Stimulated activated CD8-positive, alpha-beta memory T cell treated with anti-CD3 and anti-CD28 coated beads, Interleukin-2, amount 100 ng/mL, for 1 hour (primary cell): ENCODE measurements at places on chromosomes 1 and 21.

DNA sequence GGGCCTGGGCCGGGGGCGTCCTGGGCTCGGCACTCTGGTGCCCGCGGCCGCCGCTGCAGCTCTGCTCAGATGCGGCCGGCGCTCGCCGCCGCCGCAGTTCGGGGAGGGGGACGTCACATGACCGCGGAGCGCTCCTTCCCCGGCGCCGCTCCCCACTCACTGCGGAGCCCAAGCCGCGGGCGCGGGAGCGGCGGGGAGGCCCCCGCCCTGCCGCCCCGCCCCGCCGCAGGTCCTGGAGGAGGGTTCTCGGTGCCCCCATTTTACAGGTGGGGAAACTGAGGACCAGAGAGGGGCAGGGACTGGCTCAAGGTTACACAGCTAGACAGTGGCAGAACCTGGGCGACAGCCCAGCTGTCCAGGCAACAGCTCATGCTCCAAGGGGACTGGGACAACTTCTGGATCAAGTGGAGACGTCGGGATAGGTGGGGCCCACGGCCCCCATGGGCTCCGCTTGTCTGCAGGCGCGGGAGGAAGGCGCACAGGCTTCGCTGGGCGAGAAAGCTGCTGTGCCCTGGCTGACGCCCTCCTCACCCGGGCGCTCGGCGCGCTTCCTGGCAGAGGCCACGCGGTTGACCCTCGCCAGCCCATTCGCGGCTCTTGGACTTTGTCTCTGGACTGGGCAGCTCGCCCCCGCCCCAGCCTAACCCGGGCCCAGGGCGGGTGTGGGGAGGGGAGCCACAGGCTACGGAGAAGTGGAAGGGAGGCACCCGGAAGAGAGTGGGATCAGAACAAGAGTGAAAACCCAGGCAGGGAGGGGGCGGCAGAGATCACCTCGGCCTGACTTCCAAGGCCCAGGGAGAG, at the start of gene RAP1GAP:
TSS of gene RAP1GAP (minus strand) at position 100 of the 801 bp plus-strand sequence. CDS start 49,325 bp downstream, outside the sequence.
- no peak for DNase-seq

DNA sequence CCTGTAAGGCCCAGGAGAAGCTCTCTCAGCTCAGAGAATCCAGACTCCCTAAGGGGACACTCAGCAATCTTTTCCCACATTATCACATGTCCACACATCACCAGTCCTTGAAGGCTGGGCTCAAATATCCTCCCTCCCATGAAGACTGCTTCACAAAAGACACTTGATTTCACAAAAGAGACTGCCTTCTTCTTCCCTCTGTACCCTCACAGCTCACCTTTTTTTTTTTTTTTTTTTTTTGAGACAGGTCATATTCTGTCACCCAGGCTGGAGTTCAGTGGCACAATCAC, 1.5 kb downstream of the CD58 start:
- DNase-seq = no peak

GRCh38 chr1:82901561-82901960, 1097.4 kb downstream of the TTLL7 start:
- DNase-seq = no peak

GRCh38 chr1:204278958-204279357, 65.2 kb upstream of the GOLT1A start:
- DNase-seq = no peak

- DNase-seq = no peak
Measured at GRCh38 chr1:233549404-233549803, 64.5 kb upstream of the KCNK1 start.

GRCh38 chr1:115543247-115543646, 98.5 kb upstream of the VANGL1 start:
- no peak for DNase-seq

GRCh38 chr1:181250038-181250437, 161.5 kb downstream of the IER5 start:
- no peak for DNase-seq

DNA sequence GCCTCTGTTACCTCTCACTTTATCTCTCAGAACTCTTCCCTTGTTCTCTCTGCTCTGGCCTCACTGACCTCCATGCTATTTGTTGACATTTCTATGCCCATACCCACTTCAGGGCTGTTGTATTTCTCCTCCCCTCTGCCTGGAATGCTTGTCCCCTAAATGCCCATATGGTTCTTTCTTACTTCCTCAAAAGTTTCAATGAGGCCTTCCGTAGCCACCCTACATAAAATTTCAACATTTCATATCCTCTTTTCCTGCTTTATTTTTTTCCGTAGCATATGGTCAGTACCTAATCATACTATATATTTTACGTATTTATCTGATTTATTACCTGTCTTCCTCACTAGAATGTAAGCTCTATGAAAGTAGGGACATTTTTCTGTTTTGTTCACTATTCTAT, 47.1 kb upstream of the ZYG11A start:
- DNase-seq = no peak

DNA sequence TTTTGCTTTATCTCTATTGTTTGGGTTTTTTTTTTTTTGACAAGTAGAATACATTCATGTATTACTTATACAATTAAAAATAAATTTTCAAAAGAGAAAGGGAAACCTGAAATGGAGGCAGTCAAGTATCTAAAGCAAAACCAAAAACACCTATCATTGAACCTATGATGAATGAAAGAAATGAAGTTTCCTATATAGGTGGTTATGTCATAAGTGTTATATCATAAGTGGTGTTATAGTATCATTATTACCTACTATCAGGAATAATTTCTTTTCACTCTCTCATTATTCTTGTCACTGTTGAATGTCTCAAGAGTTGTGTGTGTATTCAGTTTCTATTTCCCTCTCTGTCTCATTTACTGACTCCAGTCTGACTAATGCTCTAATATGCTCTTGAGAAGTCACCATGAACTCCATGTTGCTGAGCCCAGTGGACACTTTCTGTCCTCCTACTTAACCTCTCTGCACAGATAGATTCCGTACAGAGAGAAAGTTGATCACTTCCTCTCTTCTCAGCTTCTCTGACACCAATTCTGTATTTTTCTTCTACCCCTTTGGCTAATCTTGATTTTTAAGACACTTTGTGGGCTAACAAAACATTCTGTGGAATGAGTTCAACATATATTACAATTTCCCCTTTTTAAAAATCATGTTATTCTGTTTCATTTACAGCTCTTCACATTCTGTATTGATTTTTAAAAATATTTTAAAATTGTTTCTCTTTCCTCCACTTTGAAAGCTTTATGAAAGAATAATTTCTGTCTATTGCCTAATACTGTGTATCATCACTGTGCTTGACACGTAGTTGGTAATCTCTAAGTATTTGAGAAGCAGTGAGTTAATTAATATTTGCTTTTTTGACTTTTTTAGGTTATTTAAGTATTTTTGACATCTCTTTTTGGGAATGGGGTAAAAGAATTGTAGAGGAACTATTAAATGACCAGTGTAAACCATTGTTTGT, 50.1 kb downstream of the RASAL2 start:
- no peak for DNase-seq

GRCh38 chr1:171521567-171521966, 36.2 kb downstream of the PRRC2C start:
- no peak for DNase-seq

DNA sequence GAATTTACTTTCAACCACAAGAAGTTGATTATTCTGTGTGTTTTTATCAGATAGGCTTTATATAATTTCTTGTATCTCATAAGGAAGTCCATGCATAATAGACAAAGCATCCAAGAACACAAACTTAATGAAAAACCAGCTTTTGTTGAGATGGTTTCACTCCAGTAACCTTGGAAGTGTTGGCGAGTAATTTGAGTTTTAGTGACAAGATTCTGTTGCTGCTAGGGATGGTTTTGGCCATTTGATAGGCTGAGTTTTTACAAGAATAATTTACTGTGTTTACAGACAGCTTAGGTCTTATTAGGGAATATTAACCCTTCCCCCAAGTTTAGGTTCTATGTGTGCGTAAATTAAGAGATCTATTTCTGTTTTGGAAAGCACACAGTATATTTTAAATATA, 513.6 kb downstream of the USP25 start:
- DNase-seq = no peak

DNA sequence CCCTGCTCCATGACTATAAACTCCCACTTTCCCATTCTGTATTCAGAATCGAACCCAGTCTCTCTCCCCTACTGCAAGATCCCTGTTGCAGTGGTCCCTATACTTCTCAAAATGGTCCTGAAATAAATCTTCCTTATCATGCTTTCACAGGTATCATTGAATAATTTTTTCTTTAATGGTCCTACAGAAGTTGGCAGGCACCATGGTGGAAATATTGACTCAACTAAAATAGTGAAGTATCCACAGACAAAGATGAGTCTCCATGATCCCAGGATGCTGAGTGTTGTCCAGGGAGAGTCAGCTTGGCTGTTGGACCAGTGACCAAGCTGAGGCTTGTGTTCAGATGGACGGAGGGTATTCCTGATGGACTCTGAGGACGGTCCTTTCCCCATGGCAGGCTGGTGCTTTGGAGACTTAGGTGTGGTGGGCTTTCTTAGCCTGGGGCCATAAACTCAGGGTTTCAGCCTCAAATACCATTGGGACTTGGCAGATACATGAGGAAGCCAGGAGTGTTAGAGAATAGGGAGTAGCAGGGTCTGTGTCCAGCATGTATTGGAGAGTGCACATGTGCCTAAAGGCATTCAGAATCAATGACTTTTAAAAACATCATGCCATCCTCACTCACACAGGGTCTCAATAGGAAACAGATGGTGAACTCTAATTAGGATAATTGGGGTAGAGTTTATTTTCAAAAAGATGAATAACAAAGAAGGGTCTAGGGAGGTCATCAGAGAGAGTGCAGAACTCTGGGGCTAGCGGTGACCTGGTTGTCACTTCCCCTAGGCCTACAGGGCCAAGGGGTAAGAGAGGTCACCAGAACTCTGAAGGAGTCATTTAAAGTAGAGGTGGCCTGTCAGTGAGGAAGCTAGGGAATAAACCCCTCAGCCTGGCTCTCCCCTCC, 19.8 kb downstream of the TINAGL1 start:
- DNase-seq = no peak

DNA sequence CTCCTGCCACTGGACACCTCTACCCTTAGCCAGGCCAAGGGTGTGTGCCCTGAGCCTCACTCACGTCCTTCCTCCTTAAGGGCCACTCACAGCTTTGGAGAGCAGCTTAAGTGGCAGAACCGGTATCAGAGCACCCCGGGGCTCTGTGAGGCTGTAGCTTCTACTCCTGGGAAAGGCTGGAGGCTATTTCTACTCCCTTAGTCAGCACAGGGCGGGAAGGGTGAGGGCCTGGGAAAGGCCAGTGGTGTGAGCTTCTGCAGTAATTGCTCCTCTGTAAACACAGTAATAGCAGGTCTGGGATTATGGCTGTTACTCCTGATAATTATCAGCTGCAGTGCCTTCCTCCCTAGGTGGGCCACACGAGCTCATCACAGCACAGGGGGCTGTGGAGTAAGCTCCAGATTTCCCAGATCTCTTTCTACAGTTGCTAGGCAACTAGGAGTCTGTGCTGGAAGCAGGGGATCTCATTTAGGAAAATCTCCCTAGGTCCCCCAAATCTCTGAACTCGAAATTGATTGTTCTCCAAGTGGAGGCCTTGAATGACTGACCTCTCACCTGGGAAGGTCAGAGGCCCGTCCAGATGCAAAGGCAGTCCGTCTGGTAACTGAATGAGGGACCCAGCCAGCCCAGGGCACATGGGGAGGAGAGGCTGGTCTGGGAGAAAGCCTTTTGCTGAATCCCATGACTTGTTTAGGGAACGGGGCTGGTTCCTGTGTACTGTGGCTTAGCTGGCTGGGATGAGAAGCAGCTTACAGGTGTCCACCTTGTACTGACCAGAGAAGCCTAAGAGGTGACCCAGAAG, 29.3 kb downstream of the IER5 start:
- DNase-seq = no peak

GRCh38 chr1:208242941-208243526, 1.1 kb downstream of the PLXNA2 start:
- no peak for DNase-seq

- DNase-seq = no peak
Measured at GRCh38 chr1:155645648-155646047, 35.6 kb downstream of the MSTO1 start.

GRCh38 chr1:200351425-200351824, 58.4 kb downstream of the ZNF281 start:
- no peak for DNase-seq

GRCh38 chr21:26245428-26245827, 74.9 kb upstream of the APP start:
- DNase-seq = no peak

GRCh38 chr21:32131164-32131563, 147.7 kb downstream of the MIS18A start:
- no peak for DNase-seq

GRCh38 chr1:54285815-54286345, 85.9 kb downstream of the MRPL37 start:
- DNase-seq = no peak

DNA sequence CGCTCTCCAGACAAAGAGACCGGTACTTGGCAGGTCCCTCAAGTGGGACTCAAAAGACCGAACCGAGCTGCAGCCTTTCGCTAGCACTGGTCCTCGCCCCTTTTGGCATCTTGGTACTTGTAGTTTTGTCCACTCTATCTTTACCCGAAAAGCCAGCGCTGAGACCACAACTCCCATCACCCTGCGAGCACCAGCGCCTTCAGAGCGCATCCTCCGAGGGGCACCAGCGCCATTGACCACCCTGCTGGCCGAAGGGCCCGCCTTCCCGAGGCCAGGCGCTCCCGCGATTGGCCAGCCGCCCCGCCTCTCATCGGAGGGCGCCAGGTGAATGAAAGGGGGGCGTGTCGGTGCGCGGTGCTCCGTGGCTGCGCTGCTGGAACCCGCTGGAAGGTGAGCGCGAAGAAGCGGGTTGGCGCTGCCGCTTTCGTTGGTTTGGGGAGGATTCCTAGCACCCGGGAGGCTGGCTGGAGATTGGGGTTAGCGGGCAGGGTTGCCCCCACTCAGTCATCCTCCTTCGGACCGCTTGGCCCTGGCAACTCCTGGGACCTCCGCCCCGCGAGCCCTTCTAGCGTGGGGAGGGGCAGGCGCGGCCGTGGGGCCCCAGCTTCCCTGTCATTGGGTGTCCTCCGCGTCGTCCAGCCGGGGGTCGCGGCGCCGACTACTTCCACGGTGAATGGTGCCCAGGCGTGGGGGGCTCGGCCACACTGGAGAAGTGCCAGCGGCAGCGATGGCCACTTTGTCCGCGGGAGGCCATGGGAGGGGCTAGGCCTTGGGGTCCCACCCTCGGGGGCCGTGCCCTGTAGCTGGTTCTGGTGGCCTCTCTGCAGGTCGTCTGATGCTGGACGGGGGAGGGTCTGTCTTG, at the start of gene ZBTB8B:
TSS of gene ZBTB8B (plus strand) at position 357 of the 862 bp plus-strand sequence. CDS start 5,553 bp downstream, outside the sequence.
- no peak for DNase-seq

DNA sequence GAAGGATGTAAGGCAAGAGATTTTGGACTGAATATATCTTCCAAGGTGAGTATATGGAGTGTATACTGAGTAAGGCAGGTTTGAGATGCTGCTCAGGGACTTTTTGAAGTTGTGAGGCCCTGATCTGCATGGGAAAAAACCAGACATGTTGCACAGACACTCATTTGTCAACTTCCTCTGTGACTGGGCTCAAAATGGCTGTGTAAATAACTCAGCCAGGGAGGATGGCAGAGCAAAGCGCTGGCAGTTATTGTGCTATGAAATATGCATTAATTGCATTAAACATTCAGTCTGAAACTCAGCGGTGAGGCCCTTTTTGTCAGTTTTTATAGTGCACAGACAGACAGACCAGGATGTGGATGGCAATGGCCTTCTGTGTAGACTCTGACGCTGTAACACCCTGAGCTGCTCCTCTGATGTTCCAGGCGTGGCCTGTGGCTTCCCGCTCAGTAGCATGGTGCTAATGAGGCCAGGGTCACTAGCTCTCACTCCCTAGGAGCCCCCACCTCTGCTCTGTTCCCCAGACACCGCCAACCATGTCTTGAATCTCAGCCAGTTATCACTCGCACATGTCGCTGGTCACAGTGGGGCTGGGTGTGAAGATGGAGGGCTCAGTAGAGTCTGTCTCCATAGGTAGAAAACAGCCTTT, 307.0 kb upstream of the PROX1 start:
- no peak for DNase-seq

GRCh38 chr21:36813052-36813451, 114.1 kb downstream of the SIM2 start:
- DNase-seq = no peak
